ENCODE measurements at places on chromosomes 13 and 19.
A peak's percentile ranks its signal among the peaks of the same experiment; 100 is the strongest.

DNA sequence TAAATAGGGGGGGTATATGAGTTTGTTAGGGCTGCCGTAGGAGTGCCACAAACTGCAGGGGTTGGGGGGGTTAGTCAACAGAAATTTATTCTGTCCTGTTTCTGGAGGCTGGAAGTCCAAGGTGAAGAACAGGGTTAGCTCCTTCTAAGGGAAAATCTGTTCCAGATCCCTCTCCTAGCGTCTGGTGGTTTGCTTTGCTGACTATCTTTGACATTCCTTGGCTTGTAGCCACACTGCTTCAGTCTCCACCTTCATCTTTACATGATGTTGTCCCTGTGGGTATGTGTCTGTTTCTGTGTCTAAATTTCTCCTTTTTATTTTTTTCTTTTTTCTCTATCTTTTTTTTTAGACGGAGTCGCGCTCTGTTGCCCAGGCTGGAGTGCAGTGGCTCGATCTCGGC is 8.1 kb upstream of the ICAM1 start:
- DNase-seq: no peak

- DNase-seq: no peak
These were observed 14.8 kb downstream of the FUT6 start for GRCh38 chr19:5824751-5825150.

DNA sequence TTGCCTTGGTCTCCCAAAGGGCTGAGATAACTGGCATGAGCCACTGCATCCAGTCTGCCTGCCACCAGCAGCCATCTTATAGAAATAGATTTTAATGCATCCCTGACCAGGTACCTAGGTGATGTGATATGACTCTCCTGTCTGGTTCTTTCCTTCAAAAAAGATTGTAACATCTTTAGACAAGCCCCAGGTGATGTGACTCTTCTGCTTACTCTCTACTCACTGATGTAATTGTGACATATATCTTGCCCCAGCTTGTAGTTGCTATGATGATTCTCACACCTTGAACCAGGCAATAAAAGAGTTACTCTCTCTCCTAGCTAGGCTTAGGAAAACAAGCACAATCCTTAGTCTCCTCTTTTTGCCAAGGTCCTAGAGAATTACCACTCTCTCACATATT is 30.6 kb upstream of the ZNF681 start:
- no peak for DNase-seq

- DNase-seq: no peak
These were observed 4.6 kb upstream of the FFAR3 start for GRCh38 chr19:35353635-35354034.

DNA sequence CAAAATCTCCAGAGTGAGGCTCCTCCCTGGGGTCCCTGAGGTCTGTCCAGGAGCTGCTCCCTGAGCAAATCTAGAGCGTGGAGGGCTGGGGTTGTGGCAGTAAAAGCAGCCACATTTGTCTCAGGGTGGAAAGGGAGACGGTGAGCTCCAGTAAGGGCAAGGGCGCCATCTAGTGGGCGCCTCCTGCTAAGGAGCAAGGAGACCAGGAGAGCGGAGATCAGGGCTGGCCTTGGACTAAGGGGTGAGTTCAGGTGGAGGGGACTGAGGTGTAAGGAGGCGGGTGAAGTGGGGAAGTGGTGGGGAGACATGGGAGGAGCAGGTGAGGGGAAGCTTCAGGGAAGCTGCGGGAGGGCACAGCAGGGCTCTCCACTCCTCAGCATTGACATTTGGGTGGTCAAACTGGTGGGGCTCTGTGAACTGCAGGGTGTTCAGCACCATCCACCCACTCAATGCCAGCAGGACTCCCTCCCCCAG is 5.3 kb upstream of the CEACAM21 start:
- DNase-seq: peak; percentile 84

DNA sequence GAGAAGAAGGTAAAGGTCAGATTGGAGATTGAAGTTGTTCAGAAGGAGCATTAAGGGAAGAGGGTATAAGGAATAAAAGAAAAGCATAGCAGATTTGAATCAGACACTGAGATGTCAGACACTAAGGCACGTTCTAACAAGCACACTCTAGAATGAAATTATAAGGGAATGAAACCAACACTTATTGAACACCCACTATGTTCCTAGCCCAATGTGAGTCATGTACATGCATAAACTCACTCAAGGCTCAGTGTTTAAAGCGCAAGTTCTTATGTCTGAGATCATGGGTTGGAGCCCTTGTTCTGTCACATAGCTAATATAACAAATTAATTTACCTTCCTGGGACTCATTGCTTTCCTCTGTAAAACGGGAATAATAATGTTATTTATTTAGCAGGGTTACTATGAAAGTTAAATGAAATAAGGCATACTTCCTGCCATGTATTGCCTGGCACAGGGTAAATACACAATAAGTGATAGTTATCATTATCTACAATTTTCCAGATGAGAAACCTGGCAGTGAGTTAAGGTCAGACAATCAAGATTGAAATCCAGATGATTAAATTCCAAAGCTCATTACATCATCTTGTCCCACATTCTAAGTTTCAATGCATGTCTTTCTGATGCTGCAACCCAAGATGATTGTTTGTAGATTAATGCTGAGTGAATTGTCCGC is 68.3 kb upstream of the DACH1 start:
- no peak for DNase-seq

GRCh38 chr13:66347486-66348117 is 882.5 kb downstream of the PCDH9 start:
- DNase-seq: no peak

- DNase-seq: no peak
These were observed 42.3 kb upstream of the GJB6 start for GRCh38 chr13:20274466-20274865.
